Activated CD4-positive, CD25-positive, alpha-beta regulatory T cell treated with anti-CD3 and anti-CD28 coated beads, Interleukin-2, amount 50 U/mL, for 24 hours (primary cell): ENCODE measurements at places on chromosomes 13 and 19.
A peak's percentile ranks its signal among the peaks of the same experiment; 100 is the strongest.

DNA sequence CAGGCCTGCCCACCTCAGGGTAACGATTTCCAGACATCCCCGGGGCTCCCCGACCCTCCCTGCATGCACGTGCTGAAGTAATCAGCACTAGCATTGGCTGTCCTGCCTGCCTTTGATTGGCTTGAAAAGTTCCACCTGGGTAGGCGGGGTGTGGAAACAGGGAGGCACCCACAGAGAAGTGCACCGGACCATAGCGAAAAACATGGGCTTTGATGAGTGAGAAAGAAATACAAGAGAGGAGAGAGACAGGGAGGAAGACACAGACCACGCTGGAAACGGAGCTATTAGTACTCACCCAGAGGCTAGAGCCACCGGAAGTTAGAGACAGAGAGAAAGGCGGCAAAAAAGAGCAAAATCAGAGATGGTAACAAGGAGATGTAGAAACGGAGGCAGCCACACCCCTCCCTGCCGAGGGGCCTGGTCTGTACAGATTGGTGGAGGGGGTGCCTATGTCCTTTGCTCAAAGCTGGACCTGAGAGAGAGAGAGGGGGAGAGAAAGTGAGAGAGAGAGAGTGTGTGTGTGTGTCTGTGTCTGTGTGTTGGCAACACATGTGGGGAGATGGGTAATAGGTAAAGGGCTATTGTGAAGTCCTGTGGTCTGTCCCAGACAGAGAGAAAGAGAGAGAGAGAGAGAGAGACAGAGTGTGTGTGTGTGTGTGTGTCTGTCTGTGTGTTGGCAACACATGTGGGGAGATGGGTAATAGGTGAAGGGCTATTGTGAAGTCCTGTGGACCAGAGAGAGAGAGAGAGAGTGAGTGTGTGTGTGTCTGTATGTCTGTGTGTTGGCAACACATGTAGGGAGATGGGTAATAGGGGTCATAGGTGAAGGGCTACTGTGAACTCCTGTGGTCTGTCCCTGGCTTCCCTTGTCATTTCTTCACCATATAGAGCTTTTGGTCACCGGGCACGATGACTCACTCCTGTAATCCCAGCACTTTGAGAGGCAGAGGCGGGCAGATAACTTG, 2.9 kb downstream of the CGB3 start:
- no peak for ATAC-seq

DNA sequence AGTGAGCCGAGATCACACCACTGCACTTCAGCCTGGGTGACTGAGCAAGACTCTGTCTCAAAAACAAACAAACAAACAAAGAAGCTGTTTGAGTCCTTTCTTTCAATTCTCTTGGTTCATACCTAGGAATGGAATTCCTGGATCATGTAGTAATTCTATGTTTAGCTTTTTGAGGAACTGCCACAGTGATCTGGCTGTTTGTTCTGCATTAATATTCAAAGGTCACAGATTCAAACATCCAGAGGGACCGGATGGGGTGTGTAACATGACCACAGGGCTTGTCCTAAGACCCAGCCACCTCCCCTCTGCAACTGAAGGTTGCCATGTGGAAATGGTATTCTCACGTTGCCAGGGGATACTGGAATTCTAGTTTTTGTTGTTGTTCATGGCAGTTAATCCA, 10.2 kb downstream of the COLGALT1 start:
- ATAC-seq, result no peak

DNA sequence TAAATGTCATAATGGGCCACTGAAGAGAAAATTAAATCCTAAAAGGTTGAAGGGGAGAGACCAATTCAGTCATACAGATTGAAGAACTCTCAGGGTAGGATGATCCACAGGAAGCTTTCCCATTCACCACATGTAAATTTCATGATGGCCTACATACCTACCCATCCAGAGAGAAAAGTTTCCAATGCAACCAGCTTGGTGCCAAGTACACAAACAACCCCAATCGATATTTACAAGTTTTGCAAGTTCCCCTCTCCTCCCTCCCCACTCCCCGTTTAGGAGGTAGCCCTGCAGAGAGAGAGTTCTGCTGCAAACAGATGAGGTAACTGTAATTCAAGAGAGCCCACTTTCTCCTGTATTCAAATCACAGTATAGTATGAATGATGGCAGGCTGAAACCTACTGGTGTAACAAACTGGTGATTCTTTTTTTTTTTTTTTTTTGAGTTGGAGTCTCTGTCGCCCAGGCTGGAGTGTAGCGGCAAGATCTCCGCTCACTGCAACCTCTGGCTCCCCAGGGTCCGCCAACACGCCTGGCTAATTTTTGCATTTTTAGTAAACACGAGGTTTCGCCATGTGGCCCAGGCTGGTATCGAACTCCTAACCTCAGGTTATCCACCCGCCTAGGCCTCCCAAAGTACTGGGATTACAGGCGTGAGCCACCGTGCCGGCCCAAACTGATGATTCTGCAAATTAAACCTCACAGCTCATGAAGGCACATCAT, 14.4 kb downstream of the FOXO1 start:
- no peak for ATAC-seq

DNA sequence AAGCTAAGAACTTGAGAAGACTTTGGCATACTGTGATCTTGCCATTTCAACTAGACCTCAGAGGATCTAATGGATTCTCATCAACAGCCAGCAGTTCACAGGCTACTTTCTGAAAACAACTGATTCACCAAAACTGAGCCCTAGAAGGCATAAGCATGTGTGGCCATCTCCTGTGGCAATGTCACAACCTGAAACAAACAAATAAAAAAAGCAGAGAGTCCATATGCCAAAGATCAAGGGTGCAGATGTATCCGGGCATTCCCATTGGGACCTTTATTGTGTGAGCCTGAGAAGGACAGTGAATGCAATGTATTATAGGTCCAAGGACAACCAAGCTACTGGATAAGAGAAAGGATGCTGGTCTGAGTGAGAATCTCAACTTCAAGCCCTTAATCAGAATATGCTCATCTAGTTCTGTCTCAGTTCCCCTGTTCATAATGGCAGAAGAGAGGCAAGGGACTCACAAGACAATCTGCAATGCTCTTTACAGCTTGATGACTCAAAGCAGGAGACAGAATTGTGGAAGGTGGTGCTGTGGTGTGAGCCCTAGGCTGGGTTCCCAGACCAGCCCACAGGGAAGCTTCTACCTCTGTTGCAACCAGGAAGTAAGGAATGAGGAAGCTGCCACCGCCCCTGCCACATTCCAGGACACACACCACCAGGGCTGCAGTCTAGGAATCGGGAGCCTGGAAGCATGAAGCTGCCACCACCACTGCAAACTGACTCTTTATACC, 133.7 kb downstream of the RAP2A start:
- ATAC-seq, result no peak

- ATAC-seq, result no peak
These were observed 24.3 kb downstream of the TMEM255B start for GRCh38 chr13:113783200-113783881.

GRCh38 chr19:56139847-56140582, 1.1 kb upstream of the ZNF444 start:
- no peak for ATAC-seq

GRCh38 chr13:79477968-79478367, 3.0 kb upstream of the NDFIP2 start:
- ATAC-seq, result no peak

- ATAC-seq, result no peak
These were observed 14.4 kb downstream of the ATP4B start for GRCh38 chr13:113643593-113643992.

- no peak for ATAC-seq
These were observed 24.6 kb upstream of the TEX29 start for GRCh38 chr13:111295886-111296285.

DNA sequence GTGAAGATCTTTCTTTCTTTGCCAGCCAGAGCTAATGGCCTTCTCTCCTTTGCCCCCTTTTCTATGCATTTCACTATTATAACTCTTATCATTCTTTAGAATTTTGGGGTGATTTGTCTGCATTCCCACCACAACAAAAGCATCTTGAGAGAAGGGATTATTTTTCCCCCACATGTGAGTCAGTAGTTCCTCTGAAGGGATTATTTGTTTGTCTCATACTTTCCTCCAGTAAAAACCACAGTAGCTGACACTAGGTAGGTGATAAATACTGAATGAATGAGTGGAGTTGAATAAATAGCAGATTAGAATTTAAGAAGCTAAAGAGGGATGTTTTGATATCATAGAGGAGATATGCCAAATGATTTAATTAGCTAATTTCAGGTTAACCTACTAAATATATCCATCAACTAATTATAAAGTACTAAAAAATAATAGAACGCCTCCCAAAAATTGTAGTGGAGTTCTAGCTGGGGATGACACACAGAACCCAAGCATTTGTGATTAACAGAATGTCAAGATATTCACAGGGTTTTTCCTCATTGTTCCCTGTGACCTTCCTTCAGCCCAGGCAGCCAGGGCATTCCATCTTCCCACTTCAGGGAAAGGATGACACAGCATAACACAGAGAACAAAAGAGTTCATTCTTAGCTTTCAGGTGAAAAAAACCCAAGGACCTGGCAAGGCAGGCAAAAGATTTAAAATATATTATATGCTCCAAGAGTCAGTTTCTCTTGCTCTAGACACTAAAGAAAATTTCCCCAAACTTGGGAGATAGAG, 3.5 kb upstream of the TBC1D4 start:
- no peak for ATAC-seq

- ATAC-seq, result no peak
These were observed 5.4 kb downstream of the GNA11 start for GRCh38 chr19:3099347-3100145.

GRCh38 chr13:44140146-44140545, 233.5 kb upstream of the SERP2 start:
- no peak for ATAC-seq

DNA sequence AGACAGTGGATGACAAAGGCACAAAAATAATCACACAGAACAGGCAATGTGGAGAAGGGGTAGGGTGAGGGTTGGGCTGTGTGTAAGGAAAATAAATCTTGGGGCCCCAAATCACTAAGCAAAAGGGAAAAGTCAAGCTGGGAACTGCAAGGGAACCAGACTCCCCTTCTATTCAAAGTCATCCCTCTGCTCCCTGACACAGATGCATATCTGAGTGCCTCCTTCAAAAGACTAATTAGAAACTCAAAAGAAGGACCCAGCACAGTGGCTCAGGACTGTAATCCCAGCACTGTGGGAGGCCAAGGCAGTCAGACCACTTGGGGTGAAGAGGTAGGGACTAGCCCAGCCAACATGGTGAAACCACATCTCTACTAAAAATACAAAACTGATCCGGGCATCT, 18.3 kb downstream of the ZNF611 start:
- ATAC-seq, result no peak

- peak; percentile 63 for ATAC-seq
These were observed 27.4 kb downstream of the CD177 start for GRCh38 chr19:43380771-43381386.

- no peak for ATAC-seq
These were observed 12.4 kb upstream of the TINCR start for GRCh38 chr19:5580161-5580571.

DNA sequence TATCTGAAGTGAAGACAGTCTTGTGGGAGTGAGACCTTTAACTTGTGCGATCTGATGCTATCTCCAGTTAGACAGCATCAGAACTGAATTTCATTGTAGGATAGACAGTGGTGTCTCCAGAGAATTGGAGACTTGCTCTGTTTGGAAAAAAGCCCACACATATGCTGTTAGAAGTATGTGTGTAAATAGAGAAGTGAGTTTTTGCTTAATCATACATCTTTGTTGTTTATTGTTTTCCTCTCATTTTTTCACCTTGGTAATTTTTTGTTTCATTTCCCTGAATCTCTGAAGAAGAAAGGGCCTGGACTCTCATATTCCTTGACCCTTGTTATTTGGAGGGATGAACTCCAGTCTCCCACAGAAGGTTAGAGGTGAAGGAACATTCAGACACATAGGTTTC, 21.8 kb downstream of the FPR3 start:
- ATAC-seq, result no peak

- no peak for ATAC-seq
These were observed 5.1 kb downstream of the HNRNPM start for GRCh38 chr19:8449830-8450229.

DNA sequence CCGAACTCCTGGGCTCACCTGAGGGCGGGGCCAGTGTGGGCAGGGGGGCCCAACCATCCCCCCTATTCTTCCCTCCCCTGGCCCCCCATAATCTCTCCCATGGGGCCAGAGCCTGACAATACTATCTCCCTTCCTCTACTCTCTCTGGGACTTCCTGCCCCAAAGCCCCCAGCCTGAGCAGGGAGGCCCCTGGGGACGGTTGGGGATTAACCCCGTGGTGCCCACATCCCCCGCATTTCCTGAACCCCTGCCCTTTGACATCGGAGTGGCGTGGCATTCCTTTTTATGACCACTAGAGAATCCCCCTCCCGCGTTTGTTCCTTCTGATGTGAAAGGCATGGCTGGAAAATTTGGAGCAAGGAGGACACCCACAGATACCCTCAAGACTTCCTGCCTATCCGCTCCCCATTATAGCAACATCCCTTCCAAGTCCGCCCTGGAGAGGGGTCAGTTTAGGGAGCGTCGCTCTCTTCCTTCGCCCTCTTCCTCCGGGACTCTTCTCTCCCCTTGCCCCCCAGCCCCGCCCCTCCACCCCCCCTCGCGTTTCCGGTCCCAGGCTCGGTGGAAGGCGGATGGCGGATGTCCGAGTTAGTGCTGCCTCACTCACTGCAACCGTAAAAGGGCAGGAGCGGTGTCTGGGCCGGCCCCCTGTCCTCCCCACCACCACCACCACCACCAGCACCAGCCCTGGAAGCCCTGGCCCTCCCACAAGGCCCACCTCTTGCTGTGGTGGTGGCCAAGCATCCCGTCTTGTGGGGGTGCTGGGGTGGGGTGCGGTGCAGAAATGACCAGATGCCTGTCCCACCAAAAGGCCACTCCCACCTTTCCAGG, 1.8 kb downstream of the VASP start:
- ATAC-seq, result no peak

DNA sequence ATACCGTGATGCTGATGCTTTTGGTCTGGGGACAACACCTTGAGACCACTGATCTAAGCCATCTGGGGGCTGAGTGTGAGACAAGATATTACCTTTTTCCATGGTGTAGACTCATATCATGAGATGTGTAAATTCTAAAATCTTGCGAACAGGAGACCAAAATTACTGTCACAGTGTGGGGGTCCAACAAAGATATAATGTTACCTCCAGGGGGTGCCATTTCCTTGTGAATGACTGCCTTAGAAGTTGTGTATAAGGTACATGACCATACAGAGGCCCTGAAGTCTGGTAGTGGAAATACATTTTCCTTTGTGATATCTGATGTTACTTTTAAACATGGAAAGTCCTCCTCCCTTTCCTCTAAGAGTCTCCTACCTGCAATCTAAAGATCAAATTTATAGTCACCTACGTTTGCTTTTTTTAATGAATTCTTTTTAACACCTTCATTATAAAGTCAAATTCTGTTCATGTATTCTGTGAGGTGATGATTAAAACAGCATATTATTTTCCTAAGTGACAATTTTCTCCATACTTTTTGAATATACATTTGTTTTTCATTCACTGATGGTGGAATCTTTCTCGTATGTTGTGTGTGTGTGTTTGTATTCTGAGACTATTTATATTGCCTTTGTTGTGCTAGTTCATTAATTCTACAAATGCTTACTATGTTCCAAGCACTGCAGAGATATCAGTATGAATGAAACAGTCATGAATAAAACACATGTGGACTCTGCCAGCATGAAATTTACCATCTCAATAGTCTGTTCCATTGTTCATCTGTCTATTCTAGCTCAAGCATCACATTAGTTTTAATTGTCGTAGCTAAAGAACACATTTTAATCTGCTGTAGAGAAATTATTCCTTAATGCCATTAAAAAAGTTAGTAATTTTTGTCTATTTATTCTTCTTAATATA, 113.7 kb downstream of the RFC3 start:
- no peak for ATAC-seq

- ATAC-seq, result no peak
These were observed 20.1 kb downstream of the ERFL start for GRCh38 chr19:41907994-41908615.

GRCh38 chr13:53200498-53201453, 172.2 kb downstream of the OLFM4 start:
- no peak for ATAC-seq

GRCh38 chr13:63389756-63390155, 1974.1 kb upstream of the PCDH20 start:
- no peak for ATAC-seq
